ENCODE measurements at places on chromosomes 16 and 17. TPM values are rescaled to one million over a fixed set of nuclear protein-coding genes. Genes with fewer than 3 reads are reported as not detected.

The NPIPA8 gene
- 0.98 TPM for total RNA-seq

The TNFRSF17 gene
- not detected for total RNA-seq

- DNase-seq: no peak
Observed at GRCh38 chr16:66247516-66248481, 118.7 kb upstream of the CDH5 start.

DNA sequence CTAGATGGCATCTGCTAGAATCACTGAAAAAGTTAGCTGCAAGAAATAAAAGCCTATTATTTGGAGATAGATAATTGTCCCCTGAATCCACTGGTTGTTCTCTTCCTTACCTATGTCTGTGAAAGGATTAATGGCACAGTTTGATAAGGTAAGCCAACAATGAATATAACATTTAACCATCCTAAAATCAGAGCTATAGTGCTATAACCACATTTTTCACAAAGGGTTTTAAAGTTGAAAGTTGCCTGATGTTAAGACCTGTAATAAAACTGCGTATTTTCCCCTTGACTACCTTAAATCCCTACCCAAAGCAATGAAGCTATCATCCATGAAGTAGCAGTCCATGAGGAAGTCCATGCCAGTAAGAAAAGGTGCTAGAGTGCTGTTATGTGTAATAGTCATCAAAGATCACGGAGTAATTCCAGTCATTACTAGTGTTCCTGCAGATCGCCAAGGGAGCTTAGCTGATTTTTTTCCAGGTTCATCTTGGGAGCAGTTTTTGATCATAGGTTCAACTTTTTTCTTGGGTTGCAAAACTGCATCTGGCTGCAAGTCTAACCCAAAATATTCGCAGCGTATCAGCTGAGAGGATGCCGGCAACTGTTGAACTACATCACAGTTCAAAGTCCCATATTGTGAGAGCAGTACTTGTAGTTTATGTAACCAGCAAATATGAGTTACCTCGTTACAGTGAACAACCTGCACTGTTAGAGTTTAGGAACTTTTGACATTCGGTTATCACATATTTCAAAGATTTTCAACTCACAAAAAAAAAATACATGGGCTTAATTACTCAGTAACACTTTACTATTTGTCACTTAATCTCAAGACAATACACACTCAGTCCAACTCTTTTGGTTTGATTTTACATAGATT is 18.2 kb upstream of the RSL1D1 start:
- DNase-seq: no peak

- DNase-seq: no peak
Observed at GRCh38 chr16:74487634-74488495, 66.6 kb upstream of the CLEC18B start.

- DNase-seq: no peak
Observed at GRCh38 chr17:15121426-15121825, 143.7 kb downstream of the PMP22 start.

GRCh38 chr16:11354407-11354732 is 9.1 kb downstream of the RMI2 start:
- DNase-seq: no peak

GRCh38 chr17:75521290-75521689 is 4.2 kb upstream of the LLGL2 start:
- no peak for DNase-seq

Measured in H1 (cell line).